ENCODE measurements at places on chromosomes 3 and 15.

DNA sequence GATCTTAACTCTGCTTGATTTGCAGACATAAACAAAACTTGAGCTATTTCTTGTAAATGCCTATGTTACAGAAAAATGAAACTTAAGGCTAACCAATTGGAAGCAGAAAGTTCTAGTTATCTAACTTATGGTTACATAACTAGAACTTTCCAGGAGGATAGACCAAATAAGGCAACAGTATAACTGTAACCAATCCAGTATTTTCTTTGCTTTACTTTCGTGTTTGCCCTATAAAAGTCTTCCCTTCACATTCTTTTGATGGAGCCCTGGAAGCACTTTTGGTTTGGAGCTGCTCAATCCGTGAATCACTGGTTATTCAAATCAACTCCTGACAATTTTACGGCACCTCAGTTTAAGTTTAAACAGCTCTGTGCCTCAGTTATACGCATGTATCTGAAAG is 164.6 kb downstream of the SUCLG2 start:
- DNase-seq: no peak

- DNase-seq: no peak
Observed at GRCh38 chr15:59687836-59688235, 1.3 kb downstream of the BNIP2 start.

GRCh38 chr3:29285471-29286071 is 4.7 kb downstream of the RBMS3 start:
- DNase-seq: peak; percentile 47

DNA sequence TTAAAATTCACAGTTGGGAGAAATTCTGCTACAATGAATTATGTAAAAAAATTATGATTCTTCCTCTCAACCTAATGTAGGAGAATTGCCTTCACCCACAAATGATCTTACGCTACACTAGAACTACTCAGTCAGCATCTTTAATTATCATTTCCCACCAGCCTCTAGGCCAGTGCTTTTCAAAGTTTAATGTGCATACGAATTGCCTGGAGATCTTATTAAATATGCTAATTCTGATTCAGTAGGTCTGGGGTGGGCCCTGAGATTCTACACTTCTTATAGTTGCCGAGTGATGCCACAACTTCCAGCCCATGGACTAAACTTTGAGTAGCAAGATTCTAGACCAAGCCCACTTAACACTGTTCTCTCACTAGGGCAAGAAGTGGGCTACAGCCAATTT is 236.9 kb upstream of the ICE2 start:
- no peak for DNase-seq

- no peak for DNase-seq
Observed at GRCh38 chr15:33629647-33630046, 318.9 kb downstream of the RYR3 start.

GRCh38 chr3:14295801-14296200 is 106.6 kb upstream of the SLC6A6 start:
- no peak for DNase-seq

- DNase-seq: peak; percentile 60
Observed at GRCh38 chr15:80059786-80060355, 395 bp downstream of the ZFAND6 start.

DNA sequence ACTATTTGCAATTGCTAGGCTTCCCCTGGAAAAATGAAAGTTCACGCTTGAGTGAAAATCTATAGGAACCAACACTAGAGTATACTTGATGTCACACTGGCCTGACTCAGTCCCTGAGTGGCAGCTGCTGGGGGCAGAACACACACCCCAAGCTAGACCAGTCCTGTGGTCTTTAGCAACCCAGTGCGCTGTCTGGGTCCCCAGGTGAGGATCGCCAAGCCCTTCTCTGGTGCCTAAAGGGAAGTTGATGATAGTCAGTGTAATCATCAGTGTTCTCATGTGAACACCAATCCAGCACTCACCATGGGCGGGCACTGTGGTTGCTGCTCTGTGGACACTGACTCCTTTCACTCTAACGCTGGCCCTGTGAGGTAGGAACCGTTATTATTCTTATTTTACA is 11.2 kb downstream of the ALDH1A3 start:
- no peak for DNase-seq

- no peak for DNase-seq
Observed at GRCh38 chr15:70234256-70234905, 136.7 kb upstream of the TLE3 start.

GRCh38 chr15:44129911-44130310 is 65.2 kb downstream of the FRMD5 start:
- DNase-seq: no peak

DNA sequence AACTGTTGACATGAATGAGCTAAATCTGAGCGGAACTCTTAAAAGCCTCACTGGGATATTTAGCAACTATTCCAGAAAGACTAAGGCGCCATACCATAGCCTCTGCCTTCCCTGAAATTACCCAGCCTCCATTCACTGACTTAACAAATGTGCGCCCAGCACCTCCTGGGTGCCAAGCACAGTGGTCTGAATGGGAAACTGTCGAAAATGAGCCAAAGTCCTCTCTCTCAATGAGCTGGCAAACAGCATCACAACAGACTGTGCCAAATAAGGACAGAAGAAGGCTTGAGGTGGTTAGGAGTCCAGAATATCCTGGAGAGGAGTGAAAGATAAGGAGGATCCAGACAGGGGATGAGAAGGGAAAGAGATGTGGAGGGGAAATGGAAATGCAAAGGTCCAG is 332.4 kb downstream of the MAGI1 start:
- DNase-seq: no peak

DNA sequence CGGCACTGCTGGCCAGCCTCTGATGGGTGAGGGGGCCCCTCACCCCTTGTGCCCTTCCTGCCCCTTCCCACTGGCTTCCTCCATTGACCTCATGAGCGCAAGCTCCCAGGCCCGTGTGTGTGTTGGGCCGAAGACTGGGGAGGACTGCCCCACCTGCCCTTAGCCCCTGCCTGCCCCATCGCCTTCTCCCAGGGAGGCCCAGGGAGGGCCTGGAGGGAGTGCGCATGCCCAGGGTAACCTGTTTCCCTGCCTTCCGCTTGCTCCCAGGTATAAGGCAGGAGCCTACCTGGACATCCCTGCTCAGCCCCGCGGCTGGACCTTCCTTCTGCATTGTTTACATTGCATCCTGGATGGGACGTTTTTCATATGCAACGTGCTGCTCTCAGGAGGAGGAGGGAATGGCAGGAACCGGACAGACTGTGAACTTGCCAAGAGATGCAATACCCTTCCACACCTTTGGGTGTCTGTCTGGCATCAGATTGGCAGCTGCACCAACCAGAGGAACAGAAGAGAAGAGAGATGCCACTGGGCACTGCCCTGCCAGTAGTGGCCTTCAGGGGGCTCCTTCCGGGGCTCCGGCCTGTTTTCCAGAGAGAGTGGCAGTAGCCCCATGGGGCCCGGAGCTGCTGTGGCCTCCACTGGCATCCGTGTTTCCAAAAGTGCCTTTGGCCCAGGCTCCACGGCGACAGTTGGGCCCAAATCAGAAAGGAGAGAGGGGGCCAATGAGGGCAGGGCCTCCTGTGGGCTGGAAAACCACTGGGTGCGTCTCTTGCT is 8.8 kb downstream of the DLL4 start:
- no peak for DNase-seq

DNA sequence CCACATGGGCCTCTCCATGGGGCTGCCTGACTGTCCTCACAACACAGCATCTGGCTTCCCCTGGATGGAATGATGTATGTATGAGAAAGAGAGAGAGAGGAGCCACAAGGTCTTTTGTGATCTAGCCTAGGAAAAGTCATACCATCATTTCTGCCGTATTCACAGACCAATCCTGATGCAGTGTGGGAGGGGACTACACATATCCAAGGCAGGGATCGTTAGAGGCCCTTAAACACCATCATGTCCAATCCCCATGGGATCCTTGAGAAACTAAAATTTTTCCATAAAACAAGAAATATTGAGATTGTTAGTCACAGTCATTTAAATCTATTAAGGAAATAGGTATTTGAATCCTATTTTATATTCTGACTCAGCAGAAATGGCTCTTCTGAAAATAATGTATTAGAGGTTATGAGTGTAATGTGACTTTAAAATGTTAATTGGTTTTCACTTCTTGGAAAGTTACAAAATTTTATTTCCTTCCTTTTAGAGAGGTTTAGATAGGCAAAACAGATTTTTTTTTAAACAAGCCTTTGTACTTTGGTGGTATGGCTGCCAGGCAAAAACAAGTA is 65.1 kb upstream of the TSC22D2 start:
- DNase-seq: no peak

- no peak for DNase-seq
Observed at GRCh38 chr3:95044101-95044500, 981.2 kb downstream of the NSUN3 start.

- peak; percentile 91 for DNase-seq
Observed at GRCh38 chr3:16801698-16802097, 83.1 kb upstream of the PLCL2 start.

- DNase-seq: no peak
Observed at GRCh38 chr3:21509731-21510470, 241.1 kb downstream of the ZNF385D start.

DNA sequence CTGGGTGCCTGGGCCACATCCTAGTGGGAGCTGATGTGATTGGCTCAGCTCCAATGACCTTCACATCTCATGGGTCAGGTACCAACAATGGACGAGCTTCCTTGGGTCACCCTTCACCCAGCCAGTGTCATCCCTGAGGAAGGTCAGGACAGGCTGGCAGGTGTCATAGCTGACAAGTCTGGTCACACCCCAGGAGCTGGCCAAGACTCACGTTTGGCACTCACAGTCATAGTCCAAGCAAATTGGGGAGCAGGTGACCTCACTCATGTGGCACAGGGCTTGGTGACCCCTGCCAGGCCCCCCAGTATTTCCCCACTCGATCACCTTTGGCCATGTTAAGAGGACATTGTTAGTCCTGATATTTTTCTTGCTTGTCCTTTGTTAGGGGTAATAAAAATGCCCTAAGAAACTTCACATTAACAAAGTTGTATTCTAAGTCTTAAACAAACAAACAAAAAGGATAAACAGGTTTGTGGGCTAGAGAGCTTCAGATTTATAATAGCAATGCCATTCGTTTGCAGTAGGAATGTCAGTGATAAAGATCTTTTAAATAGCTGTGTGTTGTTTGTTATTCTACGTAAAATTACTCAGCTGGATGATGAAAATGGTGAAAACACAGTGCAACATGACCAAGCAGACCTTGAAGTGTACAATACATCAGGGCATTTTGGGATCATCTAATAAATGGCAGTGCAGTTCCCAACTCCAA is 79.5 kb upstream of the POMGNT2 start:
- no peak for DNase-seq

GRCh38 chr3:128335621-128336296 is 130.9 kb downstream of the DNAJB8 start:
- DNase-seq: peak; percentile 77

GRCh38 chr15:61115679-61116078 is 113.4 kb downstream of the RORA start:
- no peak for DNase-seq

- no peak for DNase-seq
Observed at GRCh38 chr3:117873249-117873600, 1161.4 kb downstream of the IGSF11 start.

- no peak for DNase-seq
Observed at GRCh38 chr3:140931016-140931454, 10.6 kb upstream of the SLC25A36 start.

DNA sequence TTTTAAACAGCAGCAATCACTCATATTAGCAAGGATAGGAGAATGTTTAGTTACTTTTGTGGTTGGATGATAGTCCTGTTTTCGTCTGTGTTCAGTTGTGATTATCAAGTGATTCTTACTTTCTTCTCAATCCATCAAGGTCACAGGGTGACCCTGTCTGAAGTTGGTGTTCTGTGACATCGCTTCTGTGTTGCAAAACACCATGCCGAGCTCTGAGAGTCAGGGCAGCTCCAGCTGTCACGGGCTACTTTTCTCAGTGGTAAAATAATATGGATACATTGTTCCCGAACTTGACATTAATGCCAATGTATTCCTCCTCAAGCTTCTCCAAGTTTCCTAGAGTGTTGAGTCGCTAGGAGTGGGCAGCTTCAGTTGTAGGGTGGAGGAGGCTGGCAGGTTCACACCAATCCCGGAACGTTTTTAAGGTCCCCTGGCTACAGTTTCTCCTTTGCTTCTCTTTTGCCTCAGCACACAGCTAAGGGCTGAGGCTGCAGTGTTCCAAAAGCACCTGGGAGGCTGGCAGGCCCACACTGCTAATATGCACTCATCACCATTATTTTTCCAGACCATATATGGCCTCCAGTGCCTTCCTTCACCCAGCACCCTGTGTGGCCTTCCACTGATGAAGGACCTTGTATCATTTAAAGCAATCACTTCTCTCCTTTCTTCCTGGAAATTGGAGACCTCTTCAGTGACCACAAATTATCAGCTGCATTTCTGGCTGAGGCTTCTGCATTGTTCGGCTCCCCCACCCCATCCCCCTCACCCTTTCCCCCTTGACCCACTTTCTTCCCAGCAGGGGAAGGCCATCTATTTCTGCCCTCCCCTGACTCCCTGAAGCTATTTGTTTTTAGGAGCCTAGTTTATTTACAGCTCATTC is 25.8 kb downstream of the COLQ start:
- DNase-seq: no peak

- DNase-seq: peak; percentile 79
Observed at GRCh38 chr15:75201616-75202250, at the start of gene C15orf39. Gene C15orf39, plus strand, starts transcription at chr15:75201882. Its CDS starts 4,167 bp downstream, at chr15:75206049.

DNA sequence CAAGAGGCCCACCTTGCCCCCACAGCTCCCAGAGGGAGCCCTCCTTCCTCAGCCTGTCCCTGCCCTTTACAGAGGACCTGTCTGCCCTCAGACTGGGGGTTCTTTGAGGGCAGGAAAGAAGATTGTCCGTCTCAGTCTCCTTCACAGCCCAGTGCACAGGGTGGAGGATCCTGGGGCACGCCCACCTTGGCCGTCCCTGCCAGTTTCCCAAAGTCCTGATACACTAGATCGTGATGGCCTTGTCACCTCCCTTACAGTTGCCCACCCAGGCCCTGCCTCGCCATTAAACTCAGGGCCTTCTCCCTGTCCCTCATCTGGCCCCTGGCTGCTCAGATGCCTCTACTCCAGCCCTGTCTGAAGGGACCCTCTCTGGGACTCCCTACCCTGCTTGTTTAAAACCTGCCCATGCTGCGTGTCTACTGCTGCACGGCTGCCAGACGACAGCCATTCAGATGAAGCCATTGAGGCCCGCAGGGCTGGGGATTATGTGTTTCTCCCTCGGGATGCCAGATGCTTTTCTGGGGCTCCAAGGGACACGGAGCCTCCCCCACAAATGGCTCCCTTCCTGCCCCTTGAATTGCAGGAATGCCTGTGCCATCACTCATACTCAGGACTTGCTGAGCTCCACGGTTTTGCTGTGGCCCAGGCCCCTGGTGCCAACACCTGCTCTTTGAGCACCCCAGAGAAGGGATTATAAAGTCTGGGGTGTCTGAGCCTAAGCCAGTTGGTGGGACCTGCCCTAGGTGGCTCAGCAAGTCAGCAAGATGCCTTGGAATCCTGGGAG is 27.8 kb downstream of the ACSBG1 start:
- no peak for DNase-seq

- no peak for DNase-seq
Observed at GRCh38 chr3:168736202-168736601, 640.5 kb upstream of the GOLIM4 start.

Measured in NCI-H2171 treated with DMSO at 0.1 percent for 48 hours (cell line).